ENCODE measurements at places on chromosomes 2 and 18. TPM values are rescaled to one million over a fixed set of nuclear protein-coding genes. Genes with fewer than 3 reads are reported as not detected.

Gene CHRNG
- total RNA-seq = not detected

- DNase-seq = no peak
Measured at GRCh38 chr2:75031171-75031570, 72.7 kb downstream of the POLE4 start.

DNA sequence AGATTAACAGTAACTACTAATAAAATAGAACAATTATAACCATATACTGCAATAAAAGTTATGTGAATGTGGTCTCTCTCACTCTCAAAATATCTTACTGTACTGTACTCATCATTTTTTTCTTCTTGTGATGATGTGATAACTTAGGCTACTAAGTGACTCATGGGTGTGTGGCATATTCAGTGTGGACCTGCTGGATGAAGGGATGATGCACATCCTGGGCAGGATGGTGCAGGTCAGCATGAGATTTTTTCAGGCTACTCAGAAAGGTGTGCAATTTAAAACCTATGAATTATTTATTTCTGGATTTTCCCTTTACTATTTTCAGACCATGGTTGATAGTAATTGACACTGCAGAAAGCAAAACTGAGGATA is 90.7 kb downstream of the NCKAP5 start:
- no peak for DNase-seq

Gene PIGN
- 31.1 TPM for total RNA-seq

GRCh38 chr2:159882130-159882745 is 84.2 kb upstream of the CD302 start:
- no peak for DNase-seq

DNA sequence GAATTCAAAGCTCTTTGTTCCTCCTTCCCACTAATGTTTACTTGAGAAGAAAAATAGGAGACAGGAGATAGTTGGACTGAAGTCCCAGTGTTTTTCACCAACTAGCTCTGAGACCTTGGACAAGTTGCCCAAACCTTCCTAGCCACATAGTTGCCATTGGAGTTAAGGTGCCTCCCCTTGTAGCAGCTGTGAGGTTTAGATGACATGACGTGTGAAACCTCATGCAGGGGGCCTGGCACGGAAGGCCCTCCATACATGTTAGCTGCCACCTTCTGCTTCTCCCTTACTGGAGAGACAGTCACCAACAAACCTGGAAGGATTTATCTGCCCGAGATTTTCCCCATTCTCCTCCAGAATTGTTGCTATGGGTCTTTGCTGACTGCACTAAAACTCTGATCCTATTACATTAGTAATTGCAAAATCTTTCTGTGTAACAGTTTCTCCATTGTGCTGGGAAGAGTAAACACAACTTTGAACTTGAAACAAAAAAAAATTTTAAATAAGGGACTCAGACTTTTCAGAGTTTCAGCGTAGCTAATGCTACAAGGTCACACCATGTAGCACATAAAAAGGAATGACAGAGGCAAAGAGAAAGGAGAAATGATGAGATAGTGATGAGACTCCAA is 23.8 kb upstream of the CABYR start:
- no peak for DNase-seq

GRCh38 chr2:143823876-143824275 is 694.7 kb downstream of the ARHGAP15 start:
- DNase-seq = no peak

- no peak for DNase-seq
Measured at GRCh38 chr2:932320-933115, 18.1 kb upstream of the SNTG2 start.

- DNase-seq = peak; percentile 68
Measured at GRCh38 chr2:236743039-236743920, 173.7 kb downstream of the ACKR3 start.

Gene SULT1C4
- 28.2 TPM for total RNA-seq

Gene TMEM169
- total RNA-seq = not detected

Gene MYCN
- total RNA-seq = 3.6 TPM
